ENCODE measurements at places on chromosomes 7 and 10.

- no peak for DNase-seq
These were observed 152.0 kb upstream of the SLC13A1 start for GRCh38 chr7:123351516-123352505.

- no peak for DNase-seq
These were observed 86.0 kb upstream of the RET start for GRCh38 chr10:42990721-42991441.

DNA sequence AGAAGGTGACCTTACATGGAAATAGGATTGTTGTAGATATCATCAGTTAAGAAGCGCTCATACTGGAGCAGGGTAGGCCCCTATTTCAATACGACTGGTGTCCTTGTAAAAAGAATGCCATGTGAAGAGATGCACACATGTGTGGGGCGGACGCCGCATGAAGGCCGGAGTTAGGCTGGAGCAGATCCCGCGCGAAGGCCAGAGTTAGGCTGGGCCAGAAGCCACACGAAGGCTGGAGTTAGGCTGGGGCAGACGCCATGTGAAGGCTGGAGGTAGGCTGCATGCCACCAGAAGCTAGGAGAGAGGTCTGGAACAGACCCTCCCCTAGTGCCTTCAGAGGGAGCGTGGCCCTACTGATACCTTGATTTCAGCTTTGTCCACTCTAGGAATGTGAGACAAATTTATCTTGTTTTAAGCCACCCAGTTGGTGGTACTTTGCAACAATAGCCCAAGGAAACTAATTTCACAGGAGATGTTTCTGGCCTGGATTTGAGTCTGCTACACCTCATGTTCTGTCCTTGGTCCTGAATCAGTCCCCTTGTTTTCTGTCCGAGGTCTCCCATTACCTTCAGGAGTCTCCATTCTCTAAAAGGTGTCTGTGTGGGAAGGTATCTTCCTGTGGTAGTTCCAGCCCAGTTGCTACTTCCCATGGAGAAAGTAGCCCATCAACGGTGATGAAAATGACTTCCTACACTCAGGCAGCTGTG lies 585.8 kb downstream of the LRMDA start:
- no peak for DNase-seq

- no peak for DNase-seq
These were observed 195.3 kb downstream of the ANK3 start for GRCh38 chr10:60194421-60194820.

GRCh38 chr10:124875596-124875995 lies 66.3 kb upstream of the ZRANB1 start:
- DNase-seq: no peak
